NCI-H1092 (cell line): ENCODE measurements at places on chromosomes 7 and 10.
A peak's percentile ranks its signal among the peaks of the same experiment; 100 is the strongest.

GRCh38 chr7:131109759-131110296 lies 217.8 kb upstream of the MKLN1 start:
- DNase-seq: peak; percentile 55

GRCh38 chr10:62050893-62051433 lies 149.5 kb downstream of the ARID5B start:
- no peak for DNase-seq

- no peak for DNase-seq
Measured at GRCh38 chr7:111192614-111193413, 101.9 kb downstream of the LRRN3 start.

GRCh38 chr7:48173313-48173712 lies 2.1 kb downstream of the ABCA13 start:
- no peak for DNase-seq

DNA sequence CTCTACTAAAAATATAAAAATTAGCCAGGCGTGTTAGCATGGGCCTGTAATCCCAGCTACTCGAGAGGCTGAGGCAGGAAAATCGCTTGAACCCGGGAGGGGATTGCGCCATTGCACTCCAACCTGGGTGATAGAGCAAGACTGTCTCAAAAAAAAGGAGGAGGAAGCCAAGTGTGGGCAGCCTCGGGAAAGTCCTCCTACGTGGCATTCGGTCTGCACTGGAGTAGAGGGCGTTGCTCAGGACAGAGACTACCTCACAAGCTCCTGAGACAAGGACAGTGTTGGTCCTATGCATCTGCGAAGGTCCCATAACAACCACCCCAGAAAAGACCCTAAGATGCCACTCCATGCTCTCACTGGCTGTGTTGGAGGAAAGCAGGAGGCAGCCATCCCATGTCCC lies 10.0 kb upstream of the SERPINE1 start:
- DNase-seq: no peak

DNA sequence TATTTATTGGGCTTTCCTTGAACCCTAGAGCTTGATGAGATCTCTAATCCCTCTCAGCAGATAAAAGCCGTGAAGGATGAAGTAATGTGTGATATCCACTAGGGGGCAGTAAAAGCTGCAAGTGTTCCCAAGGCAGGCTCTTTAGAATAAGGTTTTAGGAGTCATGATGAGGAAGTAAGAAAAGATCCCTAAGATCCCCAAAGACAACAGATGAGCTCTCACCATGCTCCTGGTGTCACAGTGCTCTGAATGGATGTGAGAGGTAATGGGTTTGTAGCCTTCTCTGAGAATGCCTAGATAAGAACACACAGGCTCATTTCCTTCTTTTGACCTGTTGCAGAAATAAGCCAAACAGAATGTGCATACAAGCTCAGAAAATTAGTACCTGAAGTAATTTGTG lies 70.4 kb upstream of the ITPRID1 start:
- DNase-seq: peak; percentile 40

DNA sequence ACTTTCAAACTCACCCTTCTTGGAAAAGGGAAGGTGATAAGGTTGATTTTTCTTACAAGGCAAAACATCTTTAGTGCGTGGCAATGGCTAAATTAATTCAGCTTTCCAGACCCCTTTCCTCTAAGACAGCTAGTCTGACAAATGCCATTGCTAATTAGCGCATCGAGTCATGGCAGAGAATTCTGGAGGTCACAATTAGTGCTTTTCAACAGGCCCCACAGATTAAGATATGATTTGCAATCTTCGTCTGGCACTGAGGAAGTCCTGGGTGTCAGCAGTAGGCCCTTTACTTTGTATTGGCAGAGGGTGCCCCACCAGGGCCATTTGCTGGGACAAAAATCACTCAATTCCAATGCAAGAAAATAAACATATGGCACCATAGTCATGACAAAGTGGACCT lies 189.2 kb upstream of the AGK start:
- DNase-seq: no peak

DNA sequence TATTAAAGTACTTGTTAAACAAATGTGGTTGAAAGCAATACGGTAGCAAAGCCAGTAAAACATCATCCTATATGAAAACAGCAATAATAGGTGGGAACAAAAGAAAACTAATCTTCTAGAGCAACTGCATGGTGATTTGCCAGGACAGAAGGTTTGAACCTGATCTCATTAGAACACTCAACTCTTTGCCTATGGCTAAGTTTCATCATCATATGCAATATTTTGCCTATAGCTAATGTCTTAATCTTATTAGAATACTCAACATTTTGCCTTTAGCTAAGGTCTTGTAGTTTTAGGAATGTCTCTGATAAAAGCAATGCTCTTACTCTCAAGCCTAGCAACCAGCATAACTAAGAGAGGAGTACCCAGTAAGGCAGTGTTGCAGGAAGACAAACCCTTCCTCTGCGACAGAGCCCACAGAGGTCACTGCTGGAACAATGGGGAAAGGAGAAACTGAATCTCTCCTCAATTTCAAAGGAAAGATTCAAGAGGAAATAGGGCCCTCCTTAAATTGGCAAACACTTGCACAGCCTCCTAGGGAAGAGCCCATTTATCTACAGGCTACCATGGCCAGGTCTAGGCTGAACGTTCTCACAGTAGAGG lies 38.3 kb downstream of the CADPS2 start:
- no peak for DNase-seq

DNA sequence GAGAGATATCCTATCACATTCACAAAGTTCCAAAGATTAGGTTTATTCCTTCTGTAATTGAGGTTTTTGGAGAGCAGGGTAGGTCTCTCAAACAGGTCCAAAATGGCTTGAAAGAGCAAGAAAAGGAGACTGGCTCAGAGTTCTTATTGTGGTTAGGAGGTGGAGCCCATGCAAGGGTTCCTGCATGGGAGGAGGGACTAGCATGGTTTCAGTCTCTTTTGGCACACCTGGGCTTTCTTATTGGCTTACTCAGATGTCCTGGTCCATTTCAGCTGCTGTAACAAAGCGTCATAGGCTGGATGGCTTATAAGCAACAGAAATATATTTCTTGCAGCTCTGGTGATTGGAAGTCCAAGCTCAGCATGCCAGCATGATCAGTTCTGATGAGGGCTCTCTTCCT lies 493.1 kb downstream of the REEP3 start:
- DNase-seq: no peak

- no peak for DNase-seq
Measured at GRCh38 chr7:108078211-108078673, 51.9 kb downstream of the LAMB4 start.

- no peak for DNase-seq
Measured at GRCh38 chr10:64097391-64098122, 576.4 kb downstream of the REEP3 start.

DNA sequence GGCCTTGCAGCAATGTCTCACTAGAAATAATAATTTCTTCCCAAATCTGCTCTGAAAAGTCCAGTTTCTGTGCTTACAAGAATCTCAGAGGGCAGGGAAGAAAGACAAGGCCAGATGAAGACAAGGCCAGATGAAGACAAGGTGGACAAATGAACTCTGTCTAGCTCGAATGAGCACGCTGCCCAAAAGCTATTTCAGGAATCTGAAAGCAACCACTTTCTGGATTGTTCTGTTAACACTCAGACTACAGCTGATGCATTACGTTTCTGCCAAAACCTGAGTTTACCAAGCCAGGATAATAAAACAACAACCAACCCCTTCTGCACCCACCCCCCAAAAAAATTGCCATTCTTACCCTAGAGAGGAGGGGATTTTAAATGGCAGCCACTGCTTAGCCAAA lies 1073.6 kb downstream of the SORCS3 start:
- DNase-seq: no peak

- DNase-seq: no peak
Measured at GRCh38 chr7:24227068-24227467, 56.9 kb upstream of the NPY start.

- DNase-seq: no peak
Measured at GRCh38 chr7:151137791-151138152, 29.7 kb downstream of the GBX1 start.

DNA sequence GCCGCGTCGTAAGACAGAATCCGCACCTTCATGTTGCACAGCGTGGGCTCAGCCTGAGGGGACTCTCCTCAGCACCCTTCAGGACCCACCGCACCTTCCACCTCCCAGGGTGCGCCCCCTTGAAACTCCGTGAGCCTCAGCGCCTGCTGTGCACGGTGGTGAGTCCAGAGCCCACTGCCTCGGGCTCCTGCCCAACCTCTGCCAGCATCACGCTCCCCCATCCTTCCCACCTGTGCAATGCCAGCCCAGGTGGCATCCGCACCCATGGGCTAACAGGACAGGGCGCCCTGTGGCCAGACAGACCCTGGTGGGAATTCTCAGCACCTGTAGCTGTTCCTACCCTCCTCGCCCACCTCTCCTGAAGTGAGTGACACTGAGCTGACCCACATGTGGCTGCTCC lies 96.4 kb downstream of the DYNC2I1 start:
- no peak for DNase-seq

DNA sequence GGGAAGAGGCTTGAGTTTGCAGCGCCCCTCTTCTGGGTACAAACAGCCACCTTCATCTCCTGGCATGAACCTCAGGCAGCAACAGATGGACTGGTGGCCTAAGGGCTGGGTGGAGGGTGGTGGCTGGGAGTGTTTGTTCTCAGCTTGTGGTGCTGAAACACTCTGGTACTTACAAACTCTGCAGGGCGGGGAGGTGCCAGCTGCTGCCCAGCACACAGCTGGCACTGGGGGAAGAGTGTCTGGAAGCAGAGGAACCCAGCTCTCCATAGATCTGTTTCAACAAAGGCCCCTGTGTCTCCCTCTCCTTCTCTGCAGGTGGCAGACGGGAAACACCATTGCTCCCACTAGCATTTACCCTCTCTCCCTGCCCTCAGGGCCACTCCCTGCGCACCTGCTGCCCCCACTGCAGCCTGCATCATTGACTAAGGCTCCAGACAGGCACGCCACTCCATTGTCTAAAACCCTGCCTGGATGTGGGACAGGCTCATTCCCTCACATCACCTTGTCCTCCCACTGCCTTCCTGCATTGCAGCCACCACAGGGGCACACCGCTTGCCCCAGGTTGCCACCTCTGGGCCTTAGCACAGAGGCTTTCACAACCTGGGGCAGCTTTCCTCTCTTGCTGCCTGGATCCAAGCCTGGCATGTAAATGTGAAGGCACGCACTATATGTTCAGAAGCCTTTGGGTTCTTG lies 6.5 kb downstream of the ARHGAP22 start:
- DNase-seq: peak; percentile 70

DNA sequence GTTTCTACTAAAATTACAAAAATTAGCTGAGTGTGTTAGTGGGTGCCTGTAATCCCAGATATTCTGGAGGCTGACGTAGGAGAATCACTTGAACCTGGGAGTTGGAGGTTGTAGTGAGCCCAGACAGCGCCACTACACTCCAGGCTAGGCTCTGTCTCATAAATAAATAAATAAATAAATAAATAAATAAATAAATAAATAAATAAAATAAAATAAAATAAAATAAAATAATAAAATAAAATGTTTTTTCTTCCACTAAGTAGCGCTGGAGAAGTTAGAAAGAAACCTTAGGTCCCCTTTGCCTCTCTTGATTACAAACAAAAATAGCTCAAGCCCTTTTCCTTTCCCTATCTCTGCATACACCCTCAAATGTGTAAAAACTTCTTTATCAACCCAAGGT lies 525.9 kb downstream of the IPMK start:
- no peak for DNase-seq

GRCh38 chr7:40506158-40506557 lies 371.4 kb downstream of the SUGCT start:
- DNase-seq: no peak

DNA sequence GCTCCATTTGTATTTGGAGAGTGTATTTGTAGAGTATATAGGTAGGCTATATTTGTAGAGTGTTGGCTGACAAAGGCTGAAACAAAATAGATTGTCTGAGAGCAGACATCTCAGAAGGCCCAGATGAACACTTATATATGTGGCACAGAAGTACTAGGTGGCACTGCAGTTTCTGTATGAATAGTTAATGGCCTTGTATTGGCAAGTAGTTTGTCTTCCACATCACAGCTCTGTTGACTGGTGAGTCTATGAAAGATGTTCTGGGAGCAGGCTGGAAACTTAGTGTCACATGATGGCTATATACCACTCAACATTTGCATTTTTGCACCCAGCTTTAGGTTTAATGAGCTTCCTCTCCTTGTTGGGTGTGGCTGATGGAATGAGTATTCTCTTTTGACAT lies 51.9 kb downstream of the CCNY start:
- DNase-seq: no peak

DNA sequence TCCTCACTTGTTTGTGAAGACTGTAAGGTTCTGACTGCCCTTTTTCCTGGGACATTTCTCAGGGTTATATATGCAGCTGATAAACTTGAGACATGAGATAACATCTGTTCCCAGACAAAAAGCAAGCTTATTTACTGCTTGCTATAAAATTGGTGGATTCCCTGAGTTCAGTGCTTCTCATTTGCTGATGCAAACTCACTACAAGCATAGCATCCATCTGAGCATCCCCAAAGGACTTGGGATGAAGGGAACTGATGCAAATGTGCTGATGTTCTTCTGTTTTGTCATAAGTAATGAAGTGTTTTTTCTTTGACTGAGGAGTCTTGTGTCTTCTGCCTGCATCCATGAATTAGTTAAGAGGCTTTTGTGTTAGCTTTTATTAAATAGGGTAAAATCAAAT lies 183.2 kb downstream of the ADK start:
- DNase-seq: no peak

DNA sequence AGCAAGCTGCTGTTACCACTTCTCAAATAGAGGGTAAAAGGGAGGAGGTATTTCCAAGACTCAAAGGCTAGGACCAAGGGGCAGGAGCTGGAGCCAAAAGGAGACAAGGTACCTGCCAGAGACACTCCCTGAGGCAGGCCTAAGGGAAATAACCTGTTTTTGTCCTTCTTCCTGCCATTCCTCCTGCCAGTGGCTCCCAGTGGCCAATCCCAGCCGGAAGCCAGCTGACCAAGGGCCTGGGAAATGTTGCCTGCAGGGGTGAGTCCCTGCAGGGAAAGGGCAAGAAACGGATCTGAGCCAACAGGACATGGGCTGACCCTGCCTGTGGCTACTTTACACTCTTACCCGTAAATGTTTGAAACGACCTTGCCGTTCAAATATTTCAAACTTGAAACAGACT lies 3.5 kb downstream of the CYTH3 start:
- no peak for DNase-seq

- no peak for DNase-seq
Measured at GRCh38 chr10:43900571-43900970, 251.9 kb upstream of the ZNF32 start.
